Right hindlimb (tissue), 1 donor: ENCODE measurements at places on chromosomes 11 and 22.

DNA sequence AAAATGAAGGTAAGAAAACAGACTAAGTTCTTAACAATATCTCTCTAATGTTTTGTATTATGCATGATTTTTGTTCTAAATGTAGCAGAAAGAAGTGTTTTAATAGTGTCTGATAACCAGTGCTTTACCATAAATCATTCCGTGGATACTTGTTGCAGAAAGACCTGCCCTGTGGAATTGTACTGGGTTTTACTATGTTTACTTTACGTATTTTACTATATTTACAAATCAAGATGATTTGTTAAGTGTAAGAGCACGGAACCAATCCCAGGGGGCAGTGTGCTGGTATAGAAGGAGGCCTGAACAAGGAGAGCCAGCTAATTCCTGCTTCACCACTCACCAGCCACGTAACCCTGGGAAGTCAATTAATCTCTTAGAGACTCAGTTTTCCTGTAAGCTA is 1.4 kb downstream of the HTR3B start:
- DNase-seq: no peak

- DNase-seq: no peak
These were observed 597.4 kb downstream of the SOX6 start for GRCh38 chr11:15758857-15759465.

- no peak for DNase-seq
These were observed 7.5 kb upstream of the SIDT2 start for GRCh38 chr11:117171007-117171403.

GRCh38 chr11:96551136-96551535 is 161.3 kb downstream of the JRKL start:
- DNase-seq: no peak

DNA sequence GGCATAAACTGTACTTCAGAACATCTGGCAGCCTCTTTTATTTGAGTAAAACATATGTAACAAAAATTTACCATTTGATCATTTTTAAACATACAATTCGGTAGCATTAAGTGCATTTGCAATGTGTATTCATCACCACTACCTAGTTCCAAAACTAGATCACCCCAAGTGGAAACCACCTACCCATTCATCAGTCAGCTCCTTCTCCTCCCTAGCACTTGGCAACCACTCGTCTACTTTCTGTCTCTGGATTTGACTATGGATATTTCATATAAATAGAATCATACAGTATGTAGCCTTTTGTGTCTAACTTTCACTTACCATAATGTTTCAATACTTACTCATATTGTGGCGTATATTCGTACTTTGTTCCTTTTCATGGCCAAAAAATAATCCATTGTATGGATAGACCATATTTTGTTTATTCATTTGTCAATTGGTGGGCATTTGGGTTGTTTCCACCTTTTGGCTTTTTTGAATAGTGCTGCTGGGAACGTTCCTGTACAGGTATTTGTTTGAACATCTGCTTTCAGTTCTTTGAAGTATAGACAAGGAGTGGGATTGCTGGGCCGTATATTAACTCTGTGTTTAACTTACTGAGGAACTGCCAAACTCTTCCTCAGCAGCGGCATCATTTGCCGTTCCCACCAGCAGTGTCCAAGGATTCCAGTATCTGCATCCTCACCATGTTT is 27.2 kb upstream of the ADORA2A start:
- no peak for DNase-seq

DNA sequence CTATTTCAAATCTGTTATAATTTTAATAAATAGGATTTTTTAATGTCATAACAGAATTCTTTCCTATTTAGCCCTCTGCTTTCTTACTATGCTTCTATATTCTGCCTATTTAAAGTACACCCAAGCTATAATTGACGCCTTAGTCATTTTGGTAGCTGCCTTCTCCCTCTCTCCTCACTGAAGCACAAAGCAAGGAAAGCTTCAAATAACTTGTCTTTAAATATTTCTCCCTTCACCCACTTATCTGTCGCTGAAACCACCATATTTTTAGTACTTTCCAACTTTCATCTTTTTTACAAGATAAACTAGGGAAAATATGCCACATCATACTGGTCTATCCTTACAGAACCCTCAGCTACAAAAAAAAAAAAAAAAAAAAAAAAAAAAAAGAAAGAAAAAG is 127.9 kb downstream of the ENTHD1 start:
- no peak for DNase-seq

- no peak for DNase-seq
These were observed 12.6 kb upstream of the SYT13 start for GRCh38 chr11:45298718-45299117.

DNA sequence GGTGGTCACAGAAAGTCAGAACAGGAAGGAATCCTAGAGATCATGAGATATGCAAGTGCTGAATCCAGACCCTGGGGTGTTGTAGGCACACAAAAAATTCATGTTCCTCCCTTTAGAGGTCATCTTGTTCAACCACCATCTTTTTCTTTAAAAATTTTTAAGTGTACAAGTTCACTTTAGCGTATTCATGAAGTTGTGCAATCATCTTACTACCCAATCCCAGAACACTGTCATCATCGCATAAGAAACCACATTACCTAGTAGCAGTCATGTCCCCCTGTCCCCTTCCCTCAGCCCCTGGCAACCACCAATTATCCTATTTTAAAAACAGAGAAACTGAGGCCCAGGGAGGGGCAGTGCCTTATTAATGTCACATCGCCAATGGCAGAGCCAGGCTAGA is 20.3 kb upstream of the WNT11 start:
- no peak for DNase-seq
